Stimulated activated CD8-positive, alpha-beta memory T cell treated with anti-CD3 and anti-CD28 coated beads, Interleukin-15, amount 100 ng/mL, for 48 hours (primary cell): ENCODE measurements at places on chromosomes 13 and 19.

DNA sequence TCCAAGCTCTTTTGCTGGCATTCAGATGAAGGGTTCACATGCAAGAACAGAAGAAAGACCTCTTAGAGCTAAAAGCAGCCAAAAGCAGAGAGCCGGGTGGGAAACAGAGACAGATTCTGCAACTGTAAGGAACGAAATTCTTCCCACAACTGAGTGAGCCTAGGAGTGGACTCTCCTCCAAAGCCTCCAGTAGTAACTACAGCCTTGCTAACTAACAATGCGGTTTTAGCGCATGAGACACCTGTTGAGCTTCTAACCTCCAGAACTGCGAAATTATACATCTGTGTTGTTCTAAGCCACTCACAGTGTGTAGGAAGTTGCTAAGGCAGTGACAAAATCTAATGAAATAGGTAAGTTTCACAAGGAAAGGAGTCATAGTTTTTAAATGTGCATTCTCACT lies 98.1 kb upstream of the SLITRK1 start:
- no peak for DNase-seq

DNA sequence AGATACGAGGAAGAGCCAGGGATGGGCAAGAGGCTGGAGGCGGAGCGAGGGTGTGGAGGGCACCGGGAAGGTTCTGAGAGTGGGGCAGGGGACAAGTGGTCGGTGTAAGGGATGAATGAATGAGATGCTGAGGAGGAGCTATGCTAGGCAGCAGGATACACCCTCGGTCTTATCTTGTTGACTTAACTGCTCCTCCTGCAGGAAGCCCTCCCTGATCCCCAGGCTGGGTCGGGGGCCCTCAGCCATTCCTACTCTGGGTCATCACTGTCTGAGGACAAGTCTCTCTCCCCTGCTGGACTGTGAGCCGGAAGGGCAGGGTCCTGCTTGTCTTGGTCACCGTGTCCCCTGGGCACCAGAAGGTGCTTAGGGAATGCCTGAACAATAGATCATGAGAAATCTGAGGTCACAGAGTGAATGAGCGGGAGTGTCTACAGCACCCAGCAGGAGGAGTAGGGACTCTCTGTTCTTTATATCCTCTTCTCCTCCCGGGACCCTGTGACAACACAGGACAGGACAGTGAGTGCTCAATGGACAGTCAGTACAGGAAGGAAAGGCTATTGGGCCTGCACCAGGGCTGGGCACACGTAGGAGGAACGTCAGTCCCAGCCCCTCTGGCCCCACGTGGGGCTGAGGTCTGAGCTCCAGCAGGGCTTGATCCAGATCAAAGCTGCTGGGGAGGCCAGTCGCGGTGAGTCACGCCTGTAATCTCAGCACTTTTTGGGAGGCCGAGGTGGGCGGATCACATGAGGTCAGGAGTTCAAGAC lies 6.5 kb downstream of the NKPD1 start:
- no peak for DNase-seq

GRCh38 chr13:89584058-89584620 lies 1763.3 kb upstream of the MIR17HG start:
- DNase-seq, result no peak

DNA sequence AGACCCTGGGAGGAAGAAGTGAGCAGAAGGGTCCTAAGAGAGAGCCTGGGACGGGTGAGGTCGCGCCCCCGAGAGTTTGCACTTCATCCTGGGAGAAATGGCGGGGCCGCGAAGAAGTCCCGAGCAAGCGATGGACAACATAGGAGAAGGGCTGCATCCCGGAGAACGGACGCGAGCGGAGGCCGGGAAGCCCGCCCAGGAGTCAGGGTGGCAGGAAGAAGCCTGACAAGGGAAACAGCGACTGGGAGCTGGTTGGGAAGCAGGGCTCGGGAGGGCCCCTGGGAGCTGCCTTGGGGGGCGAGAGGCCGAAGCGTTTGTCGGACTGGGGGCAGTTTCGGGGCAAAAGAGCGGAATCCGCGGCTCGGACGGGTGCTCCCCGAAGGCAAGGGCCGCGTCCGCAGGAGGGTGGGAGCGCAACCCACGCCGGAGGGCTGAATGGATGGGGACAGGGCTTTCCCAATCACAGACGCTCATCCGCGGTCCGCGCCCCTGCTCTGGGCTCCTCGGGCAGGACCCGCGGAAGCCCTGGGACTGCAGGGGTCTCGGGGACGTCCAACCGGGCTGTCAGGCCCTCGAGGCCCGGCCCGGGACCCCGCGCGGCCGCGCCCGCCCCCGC lies 469 bp downstream of the ABHD17A start:
- DNase-seq, result no peak

DNA sequence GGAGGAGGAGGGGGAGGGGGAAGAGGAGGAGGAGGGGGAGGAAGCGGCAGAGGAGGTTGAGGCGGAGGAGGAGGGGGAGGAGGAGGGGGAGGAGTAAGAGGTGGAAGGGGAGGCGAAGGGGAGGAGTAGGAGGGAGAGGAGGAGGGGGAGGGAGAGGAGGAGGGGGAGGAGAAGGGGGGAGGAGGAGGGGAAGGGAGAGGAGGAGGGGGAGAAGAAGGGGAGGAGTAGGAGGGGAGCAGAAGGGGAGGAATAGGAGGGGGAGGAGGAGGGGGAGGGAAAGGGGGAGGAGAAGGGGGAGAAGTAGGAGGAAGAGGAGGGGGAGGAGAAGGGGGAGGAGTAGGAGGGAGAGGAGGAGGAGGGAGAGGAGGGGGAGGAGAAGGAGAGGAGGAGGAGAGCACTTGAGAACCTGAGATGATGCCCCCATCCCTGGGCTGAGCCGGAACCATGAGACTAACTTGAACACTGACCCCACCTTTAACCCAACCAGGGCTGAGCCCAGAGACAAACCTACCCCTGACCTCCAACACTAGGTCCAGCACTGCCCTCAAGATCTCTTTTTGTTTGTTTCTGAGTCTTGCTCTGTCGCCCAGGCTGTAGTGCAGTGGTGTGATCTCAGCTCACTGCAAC lies 12.6 kb downstream of the ABCA7 start:
- DNase-seq, result no peak

DNA sequence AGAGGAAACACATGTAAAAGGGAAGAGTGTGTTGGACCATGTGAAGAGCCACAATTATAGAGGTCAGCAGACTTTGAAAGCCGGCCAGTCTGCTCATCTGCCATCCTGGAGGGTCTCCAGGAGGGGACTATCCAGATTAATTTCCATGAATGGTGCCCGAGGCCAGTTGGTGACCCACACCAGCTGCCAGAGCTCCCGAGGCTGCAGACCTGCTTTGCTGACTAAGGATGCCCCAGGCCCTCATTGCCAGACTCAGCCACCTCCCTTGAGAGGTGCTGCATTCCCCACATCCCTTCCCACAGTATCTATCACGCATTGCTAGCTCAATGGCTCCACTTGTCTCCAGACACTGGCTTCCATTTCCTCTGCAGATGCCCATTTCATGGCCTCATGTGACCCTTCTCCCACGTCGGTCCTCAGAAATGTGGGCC lies 110.3 kb downstream of the NALCN start:
- DNase-seq, result no peak

GRCh38 chr13:113041896-113042295 lies 63.7 kb upstream of the F7 start:
- DNase-seq, result no peak

- DNase-seq, result no peak
Observed at GRCh38 chr19:28324275-28325060, 888.5 kb downstream of the UQCRFS1 start.

GRCh38 chr13:21676611-21677021 lies 5.7 kb downstream of the FGF9 start:
- no peak for DNase-seq

DNA sequence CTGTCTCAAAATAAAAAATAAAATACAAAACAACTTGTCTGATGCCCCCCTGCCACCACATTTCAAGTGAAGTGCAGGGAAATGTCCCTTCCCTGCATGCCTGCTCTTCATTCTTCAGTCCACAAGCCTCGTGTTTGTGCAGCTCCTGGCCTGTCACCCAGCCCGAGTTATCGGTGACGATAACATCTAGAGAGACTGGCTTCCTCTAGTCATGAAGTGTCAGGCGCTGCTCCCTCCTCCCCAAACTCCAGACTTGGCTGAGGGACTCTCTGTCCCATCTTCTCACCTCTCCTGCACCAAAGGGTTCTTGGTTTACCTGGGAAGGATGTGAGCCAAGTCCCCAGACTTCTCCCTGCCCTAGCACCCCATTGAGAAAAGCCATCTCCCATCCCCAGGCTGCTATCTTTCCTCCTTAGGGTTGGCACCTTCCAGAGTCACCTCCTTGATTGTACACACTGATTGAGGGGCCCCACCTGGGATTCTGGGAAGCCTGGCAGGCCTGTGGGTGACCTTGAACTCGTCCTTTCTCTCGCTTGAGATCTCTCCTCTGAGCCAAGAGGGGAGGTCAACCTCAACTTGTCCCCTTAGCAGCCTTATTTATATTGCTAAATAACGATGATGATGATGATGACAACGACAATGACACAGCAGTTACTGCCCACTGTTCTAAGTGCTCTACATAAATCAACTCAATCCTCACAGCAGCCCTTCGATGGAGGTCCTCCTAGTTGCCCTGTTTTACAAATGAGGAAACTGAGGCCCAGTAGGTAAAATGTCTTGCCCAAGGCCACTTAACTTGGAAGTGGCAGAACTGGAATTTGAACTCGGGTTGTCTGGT lies 13.1 kb upstream of the PLAUR start:
- DNase-seq, result no peak

DNA sequence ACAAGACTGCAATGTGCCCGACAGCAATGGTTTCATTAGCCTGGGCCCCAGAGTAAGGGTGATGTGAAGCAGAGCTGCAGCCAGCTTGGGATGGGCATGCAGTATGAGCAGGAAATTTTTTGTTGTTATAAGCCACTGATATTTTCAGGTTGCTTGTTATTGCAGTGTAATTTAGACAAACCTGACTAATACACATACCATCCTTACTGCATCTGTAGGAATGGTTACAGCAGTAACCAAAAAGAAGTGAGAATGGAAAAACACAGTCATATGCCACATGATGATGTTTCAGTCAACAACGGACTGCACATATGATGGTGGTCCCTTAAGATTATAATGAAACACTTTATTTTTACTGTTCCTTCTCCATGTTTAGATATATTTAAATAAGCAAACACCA lies 8.6 kb upstream of the POMP start:
- DNase-seq, result no peak

GRCh38 chr19:34489175-34489574 lies 7.6 kb downstream of the WTIP start:
- no peak for DNase-seq
